CD8-positive, alpha-beta memory T cell (primary cell): ENCODE measurements at places on chromosomes 3 and 15.

DNA sequence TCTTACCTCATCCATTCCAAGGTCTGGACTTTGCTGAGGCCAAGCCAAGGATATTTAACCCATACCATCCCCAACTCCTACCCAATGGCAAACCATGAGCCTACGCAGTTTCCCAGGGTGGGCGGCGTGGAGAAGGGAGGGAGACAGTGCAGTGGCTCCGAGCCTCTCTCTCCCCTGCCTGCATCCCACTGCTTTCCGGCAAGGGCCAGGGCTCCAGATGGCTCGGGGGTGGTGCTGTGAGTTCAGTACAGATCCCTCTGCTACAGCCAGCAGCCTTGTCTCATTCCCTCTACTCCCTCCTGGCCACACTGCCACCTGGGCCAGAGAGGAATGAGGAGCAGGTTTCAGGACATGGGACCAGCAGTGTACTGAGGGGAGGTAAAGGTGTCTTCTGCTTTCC lies 44.3 kb upstream of the APEH start:
- H3K4me3 ChIP-seq: no peak overlapping the region
- no peaks in the 10 kb centered on the region for H3K36me3 ChIP-seq
- H3K27me3 ChIP-seq: no peaks in the 10 kb centered on the region
- no peak overlapping the region for H3K27ac ChIP-seq
- no peak for DNase-seq

DNA sequence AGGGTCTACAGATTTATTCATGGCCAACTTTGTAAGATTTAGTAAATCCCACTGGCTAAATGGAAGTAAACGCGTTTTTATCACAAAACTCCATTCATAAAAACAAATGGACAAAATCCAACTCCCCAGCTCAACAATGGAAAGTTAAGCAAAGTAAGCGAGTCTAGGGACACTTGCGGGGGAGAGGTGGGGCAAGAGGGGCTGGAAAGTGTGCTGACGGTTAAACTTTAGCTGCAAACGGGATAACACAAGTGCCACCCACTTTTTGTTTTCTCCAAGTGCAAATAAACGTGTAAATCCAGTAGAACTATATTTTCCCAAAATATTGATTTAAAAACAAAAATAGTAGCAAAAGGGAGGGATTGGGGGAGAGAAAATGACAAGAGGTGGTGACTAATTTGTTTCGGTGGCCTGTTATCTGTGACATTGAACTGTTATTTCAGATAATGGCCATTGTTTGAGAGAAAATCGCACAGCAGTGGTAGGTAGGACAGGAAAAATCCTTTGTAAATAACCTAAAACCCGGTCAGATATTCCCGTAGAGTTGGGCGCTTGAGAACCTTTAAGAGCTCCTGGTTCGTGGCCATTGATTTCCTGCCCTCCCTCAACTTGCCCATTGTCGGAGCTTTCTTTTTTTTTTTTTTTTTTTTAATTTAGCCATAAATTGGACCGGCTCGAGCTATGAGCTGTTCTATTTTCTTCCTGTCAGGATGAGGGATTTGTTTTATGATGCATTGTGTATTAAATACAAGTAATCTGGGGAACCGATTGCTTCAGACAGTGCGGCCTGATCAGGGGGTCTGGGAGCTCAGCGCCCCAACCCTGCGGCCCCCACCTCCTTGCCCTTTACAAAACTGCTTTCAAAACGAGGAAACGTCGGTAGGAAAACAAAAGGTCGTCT lies 514.8 kb downstream of the MECOM start:
- H3K4me3 ChIP-seq: no peak overlapping the region
- H3K36me3 ChIP-seq: no peaks in the 10 kb centered on the region
- peaks cover 22% of the 10 kb centered on the region for H3K27me3 ChIP-seq
- H3K4me1 ChIP-seq: peaks cover 12% of the 10 kb centered on the region
- DNase-seq: no peak

DNA sequence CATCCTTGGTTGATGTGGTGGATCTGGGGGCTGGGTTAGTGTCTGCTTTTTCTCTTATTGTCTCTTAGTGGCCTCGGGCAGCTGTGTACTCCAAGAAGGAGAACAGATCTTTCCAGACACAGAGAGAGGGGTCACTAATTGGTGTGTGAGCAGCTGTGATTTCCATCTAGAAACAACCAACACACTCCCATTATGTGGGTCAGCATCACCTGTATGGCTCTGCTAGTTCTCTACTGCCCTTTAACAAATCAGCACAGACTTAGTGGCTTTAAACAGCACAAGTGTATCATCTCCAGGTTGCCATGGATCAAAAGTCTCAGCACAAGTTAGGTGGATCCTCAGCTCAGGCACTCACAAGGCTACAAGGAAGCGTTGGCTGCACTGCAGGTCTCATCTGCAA lies 156.8 kb downstream of the LRTM1 start:
- H3K27ac ChIP-seq: no peak overlapping the region
- no peaks in the 10 kb centered on the region for H3K36me3 ChIP-seq
- DNase-seq: no peak
- H3K4me1 ChIP-seq: no peaks in the 10 kb centered on the region
- H3K4me3 ChIP-seq: no peak overlapping the region

GRCh38 chr3:13874891-13875290 lies 5.0 kb downstream of the WNT7A start:
- no peaks in the 10 kb centered on the region for H3K27me3 ChIP-seq
- no peak for DNase-seq
- peaks cover under 1% of the 10 kb centered on the region for H3K4me1 ChIP-seq
- no peaks in the 10 kb centered on the region for H3K36me3 ChIP-seq
- H3K4me3 ChIP-seq: no peak overlapping the region

- no peak overlapping the region for H3K4me3 ChIP-seq
- H3K27ac ChIP-seq: no peak overlapping the region
- H3K4me1 ChIP-seq: no peaks in the 10 kb centered on the region
Measured at GRCh38 chr3:65706301-65706700, 332.4 kb downstream of the MAGI1 start.

GRCh38 chr15:66389098-66389858 lies 2.6 kb downstream of the MAP2K1 start:
- no peaks in the 10 kb centered on the region for H3K27me3 ChIP-seq
- H3K4me1 ChIP-seq: peaks cover 71% of the 10 kb centered on the region
- H3K36me3 ChIP-seq: no peaks in the 10 kb centered on the region
- no peak overlapping the region for H3K4me3 ChIP-seq

- no peaks in the 10 kb centered on the region for H3K36me3 ChIP-seq
- no peaks in the 10 kb centered on the region for H3K4me1 ChIP-seq
- no peak overlapping the region for H3K27ac ChIP-seq
- DNase-seq: no peak
Measured at GRCh38 chr15:42744195-42744594, 7.3 kb upstream of the CDAN1 start.

GRCh38 chr3:5160321-5160720 lies 27.2 kb upstream of the EDEM1 start:
- no peak overlapping the region for H3K4me3 ChIP-seq
- no peaks in the 10 kb centered on the region for H3K36me3 ChIP-seq

GRCh38 chr3:36842275-36842674 lies 77.9 kb upstream of the DCLK3 start:
- H3K4me3 ChIP-seq: no peak overlapping the region
- H3K36me3 ChIP-seq: peaks cover 65% of the 10 kb centered on the region
- peaks cover 16% of the 10 kb centered on the region for H3K4me1 ChIP-seq
- no peak for DNase-seq
- H3K27ac ChIP-seq: no peak overlapping the region
- H3K27me3 ChIP-seq: no peaks in the 10 kb centered on the region

GRCh38 chr3:184066211-184066610 lies 13.4 kb downstream of the HTR3C start:
- no peaks in the 10 kb centered on the region for H3K4me1 ChIP-seq
- H3K4me3 ChIP-seq: no peak overlapping the region
- H3K27me3 ChIP-seq: no peaks in the 10 kb centered on the region
- DNase-seq: no peak

DNA sequence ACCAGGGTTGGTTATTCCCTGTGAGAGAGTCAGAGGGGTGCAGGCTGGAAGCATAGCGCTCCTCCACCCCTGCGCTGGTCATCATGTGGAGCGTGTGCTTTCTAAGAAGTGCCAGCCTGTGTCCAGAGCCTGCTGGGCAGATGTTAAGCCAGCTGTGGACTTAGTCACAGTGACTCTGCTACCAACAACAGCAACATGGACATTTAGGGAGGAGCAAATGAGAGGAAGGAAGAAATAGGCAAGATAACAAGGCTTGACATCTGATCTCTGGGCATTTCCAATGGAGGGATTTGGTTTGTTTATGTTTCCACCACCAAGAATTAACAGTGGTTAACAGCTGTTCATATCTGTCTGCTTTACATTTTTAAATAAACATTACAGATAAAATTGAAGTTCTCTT lies 36.4 kb upstream of the MYZAP start:
- no peak overlapping the region for H3K27ac ChIP-seq
- no peak for DNase-seq

DNA sequence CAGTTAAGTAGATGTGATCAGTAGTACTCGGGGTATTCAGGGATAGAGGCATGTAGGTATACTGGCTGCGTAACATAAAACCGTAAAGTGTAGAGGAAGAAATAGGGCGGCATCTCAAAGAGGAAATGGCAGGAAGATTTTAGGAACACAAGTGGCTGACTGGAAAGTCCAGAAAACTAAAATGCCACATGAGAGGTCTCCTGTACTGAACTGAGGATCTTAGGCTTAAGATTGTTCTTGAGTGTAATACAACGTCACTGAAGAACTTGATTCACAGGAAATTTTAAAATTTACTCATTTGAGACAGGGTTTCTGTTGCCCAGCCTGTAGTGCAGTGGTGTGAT lies 2.3 kb upstream of the LMLN start:
- H3K36me3 ChIP-seq: peaks cover 40% of the 10 kb centered on the region
- no peak for DNase-seq
- no peak overlapping the region for H3K4me3 ChIP-seq
- peak overlapping the region; percentile 64 for H3K27ac ChIP-seq
- peaks cover 50% of the 10 kb centered on the region for H3K4me1 ChIP-seq

DNA sequence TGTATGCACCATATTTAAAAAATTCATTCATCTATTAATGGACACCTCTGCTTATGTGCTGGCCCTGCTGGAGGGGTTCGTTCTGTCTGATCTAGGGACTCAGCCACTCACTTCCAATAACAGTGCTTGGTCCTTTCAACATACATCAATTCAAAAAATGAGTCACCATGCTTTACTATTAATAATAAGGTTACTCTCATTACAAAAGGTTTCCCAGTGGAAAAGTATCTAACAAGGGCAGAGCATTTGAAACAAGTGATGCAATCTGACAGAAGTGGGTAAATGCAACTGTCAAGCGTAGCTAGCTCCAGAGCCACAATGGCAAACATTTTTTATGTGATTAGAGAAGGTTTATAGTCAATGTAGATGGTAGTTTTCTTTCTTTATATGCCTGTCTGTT lies 67.9 kb upstream of the TNIK start:
- no peaks in the 10 kb centered on the region for H3K36me3 ChIP-seq
- DNase-seq: no peak

- no peak overlapping the region for H3K27ac ChIP-seq
- no peak for DNase-seq
- no peak overlapping the region for H3K4me3 ChIP-seq
- no peaks in the 10 kb centered on the region for H3K36me3 ChIP-seq
- no peaks in the 10 kb centered on the region for H3K4me1 ChIP-seq
- no peaks in the 10 kb centered on the region for H3K27me3 ChIP-seq
Measured at GRCh38 chr3:121913305-121913990, 19.2 kb downstream of the SLC15A2 start.

GRCh38 chr3:128269006-128269775 lies 115.9 kb downstream of the EEFSEC start:
- no peaks in the 10 kb centered on the region for H3K4me1 ChIP-seq
- DNase-seq: no peak
- H3K36me3 ChIP-seq: no peaks in the 10 kb centered on the region

DNA sequence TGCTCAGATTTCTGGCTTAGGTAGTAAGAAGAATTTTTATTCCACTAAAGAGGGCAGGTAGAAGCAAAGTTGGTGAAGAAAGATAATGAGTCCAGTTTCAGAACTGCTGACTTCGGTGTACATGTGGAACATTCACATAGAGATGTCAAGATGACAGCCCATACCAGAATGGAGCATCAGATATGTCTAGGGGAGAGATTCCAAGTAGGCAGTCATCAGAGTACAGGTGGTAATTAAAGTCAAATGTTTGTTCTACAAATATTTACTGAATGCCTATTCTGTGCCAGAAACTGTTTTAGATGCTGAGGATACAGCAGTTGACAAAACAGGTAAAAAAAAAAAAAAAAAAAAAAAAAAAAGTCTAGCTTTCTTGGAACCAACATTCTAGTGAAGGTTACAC lies 81.9 kb downstream of the FGF12 start:
- H3K4me1 ChIP-seq: no peaks in the 10 kb centered on the region
- H3K36me3 ChIP-seq: no peaks in the 10 kb centered on the region

DNA sequence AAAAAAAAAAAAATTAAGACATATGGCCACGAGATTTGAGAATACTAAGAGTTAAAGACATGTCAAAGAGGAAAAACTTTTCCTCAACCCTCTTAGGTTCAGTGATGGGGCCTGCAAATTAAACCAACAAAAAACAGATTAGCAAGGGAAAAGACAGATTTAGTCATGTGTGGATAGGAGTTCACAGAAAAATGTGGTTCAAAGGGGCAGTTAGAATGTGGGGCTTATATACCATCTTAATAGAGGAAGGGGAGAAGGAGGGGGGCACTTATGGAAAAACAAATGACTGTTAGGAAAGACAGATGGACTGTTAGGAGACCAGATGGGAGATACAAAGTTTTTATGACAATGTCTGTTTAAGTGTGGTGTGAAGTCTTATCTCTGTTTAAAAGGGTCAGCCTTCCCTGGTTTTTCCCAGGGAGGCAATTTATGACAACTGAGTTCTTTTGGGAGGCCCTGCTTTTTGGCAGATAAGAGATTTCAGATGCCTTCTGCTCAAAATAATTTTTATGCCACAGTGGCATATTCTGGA lies 68.7 kb upstream of the FURIN start:
- H3K27ac ChIP-seq: no peak overlapping the region
- no peaks in the 10 kb centered on the region for H3K36me3 ChIP-seq
- H3K4me1 ChIP-seq: no peaks in the 10 kb centered on the region

GRCh38 chr3:72282918-72283317 lies 498.0 kb upstream of the PROK2 start:
- DNase-seq: no peak
- no peak overlapping the region for H3K27ac ChIP-seq
- H3K4me3 ChIP-seq: no peak overlapping the region
- H3K27me3 ChIP-seq: no peaks in the 10 kb centered on the region
